ENCODE measurements at places on chromosomes 4 and X. TPM values are rescaled to one million over a fixed set of nuclear protein-coding genes. Genes with fewer than 3 reads are reported as not detected.

- DNase-seq, result no peak
- H3K4me3 ChIP-seq, result no peak overlapping the region
- no peaks in the 10 kb centered on the region for H3K27me3 ChIP-seq
Observed at GRCh38 chr4:127479031-127479622, 153.6 kb upstream of the INTU start.

DNA sequence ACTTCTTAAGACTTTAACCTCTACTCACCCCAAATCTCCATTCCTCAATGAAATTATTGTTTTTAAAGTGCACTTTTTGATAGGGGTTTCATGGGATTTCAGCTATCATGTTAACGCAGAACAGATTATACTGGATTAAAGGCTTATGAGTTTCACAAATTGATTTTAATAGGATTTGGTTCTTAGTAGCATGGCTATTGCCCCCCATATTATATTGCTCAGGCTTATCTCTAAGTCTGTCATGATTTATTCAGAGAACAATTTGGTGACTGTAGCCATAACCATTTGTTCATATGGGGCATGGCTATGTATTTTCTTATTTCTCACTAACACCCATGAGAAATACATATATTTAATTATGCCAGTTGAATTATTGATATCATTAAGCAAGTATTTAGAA lies 57.0 kb downstream of the MND1 start:
- H3K4me1 ChIP-seq, result no peaks in the 10 kb centered on the region
- H3K27ac ChIP-seq, result no peak overlapping the region
- no peaks in the 10 kb centered on the region for H3K27me3 ChIP-seq
- H3K36me3 ChIP-seq, result no peaks in the 10 kb centered on the region

DNA sequence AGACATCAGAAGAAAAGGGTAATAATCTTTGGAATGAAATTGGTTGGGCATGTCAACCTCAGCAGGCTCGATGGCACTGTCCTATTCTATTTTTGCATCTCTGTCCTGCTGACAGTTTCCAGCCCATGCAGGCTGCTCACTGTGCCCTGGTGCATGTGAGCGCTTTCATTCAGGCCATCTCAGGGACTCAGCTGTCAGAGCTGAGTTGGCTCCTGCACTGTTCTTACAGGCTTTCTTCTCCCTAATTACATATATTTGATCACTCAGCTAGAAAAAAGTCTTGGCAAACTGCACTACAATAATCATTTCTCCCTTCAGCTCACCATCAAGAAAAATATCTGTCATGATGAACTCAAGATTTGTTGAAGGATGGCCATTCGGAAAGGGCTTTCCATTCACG lies 84.7 kb downstream of the RASL11B start:
- no peak overlapping the region for H3K4me3 ChIP-seq
- no peaks in the 10 kb centered on the region for H3K4me1 ChIP-seq
- no peaks in the 10 kb centered on the region for H3K27me3 ChIP-seq
- no peak for DNase-seq

- no peaks in the 10 kb centered on the region for H3K27me3 ChIP-seq
- no peaks in the 10 kb centered on the region for H3K4me1 ChIP-seq
- DNase-seq, result no peak
- H3K4me3 ChIP-seq, result no peak overlapping the region
- H3K27ac ChIP-seq, result no peak overlapping the region
Observed at GRCh38 chrX:41802958-41803357, 79.0 kb downstream of the GPR82 start.

DNA sequence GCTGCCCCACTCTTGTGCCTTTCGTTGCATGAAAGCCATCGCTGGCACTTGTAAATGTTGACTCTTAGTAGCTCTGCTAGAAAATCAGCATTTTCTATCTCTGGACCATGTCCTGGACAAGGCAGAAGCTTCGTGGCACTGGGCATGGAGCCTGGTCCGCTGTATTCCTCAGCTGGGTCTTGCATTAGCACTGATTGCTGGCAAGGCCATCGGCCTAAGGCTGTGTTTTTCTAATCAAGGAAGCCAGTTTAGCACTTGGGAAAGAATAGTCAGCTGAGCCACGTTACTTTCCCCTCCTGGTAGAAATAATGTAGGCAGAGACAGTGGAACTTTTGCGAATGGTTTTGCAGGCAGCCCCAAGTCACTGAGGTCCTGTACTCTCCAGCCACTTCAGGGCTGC lies 180.2 kb upstream of the EOLA2 start:
- no peak overlapping the region for H3K27ac ChIP-seq
- DNase-seq, result no peak
- no peaks in the 10 kb centered on the region for H3K4me1 ChIP-seq
- H3K4me3 ChIP-seq, result no peak overlapping the region
- no peaks in the 10 kb centered on the region for H3K27me3 ChIP-seq

GRCh38 chrX:133454491-133454914 lies 39.2 kb upstream of the GPC4 start:
- H3K36me3 ChIP-seq, result no peaks in the 10 kb centered on the region
- no peak overlapping the region for H3K4me3 ChIP-seq
- DNase-seq, result no peak
- no peaks in the 10 kb centered on the region for H3K4me1 ChIP-seq
- no peak overlapping the region for H3K27ac ChIP-seq
- no peaks in the 10 kb centered on the region for H3K27me3 ChIP-seq

- H3K36me3 ChIP-seq, result no peaks in the 10 kb centered on the region
- no peak overlapping the region for H3K4me3 ChIP-seq
- peaks cover 3% of the 10 kb centered on the region for H3K4me1 ChIP-seq
- no peaks in the 10 kb centered on the region for H3K27me3 ChIP-seq
- H3K27ac ChIP-seq, result no peak overlapping the region
Observed at GRCh38 chr4:23860919-23861318, 28.9 kb downstream of the PPARGC1A start.

DNA sequence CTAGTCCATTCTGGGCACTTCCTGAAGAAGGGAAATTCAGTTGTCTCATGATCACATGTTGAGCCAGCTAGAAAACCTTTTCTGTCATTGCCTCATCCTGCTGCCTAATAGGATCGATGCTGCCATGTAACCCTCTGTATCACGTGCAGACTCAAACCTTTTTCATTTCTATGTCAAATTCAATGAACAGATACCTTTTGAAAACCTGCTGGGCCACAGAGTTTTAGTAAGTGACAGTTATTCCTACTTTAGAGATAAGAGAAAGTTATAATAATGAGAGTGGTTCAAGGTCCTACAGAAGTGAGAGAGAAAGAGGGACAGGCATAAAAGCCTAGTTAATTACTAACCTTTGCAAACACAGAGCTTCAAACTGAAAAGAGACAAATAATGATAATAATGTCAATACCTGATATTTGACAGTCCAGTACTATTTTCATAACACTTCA lies 46.0 kb downstream of the MAOA start:
- H3K27ac ChIP-seq, result peak overlapping the region; percentile 78
- H3K4me1 ChIP-seq, result peaks cover 30% of the 10 kb centered on the region
- no peaks in the 10 kb centered on the region for H3K36me3 ChIP-seq

GRCh38 chr4:6044276-6044675 lies 26.0 kb upstream of the C4orf50 start:
- DNase-seq, result no peak
- no peaks in the 10 kb centered on the region for H3K36me3 ChIP-seq
- H3K27ac ChIP-seq, result no peak overlapping the region
- H3K4me3 ChIP-seq, result no peak overlapping the region
- no peaks in the 10 kb centered on the region for H3K4me1 ChIP-seq

GRCh38 chr4:39715788-39716187 lies 17.9 kb downstream of the UBE2K start:
- H3K4me1 ChIP-seq, result peaks cover 16% of the 10 kb centered on the region
- H3K36me3 ChIP-seq, result no peaks in the 10 kb centered on the region
- no peak overlapping the region for H3K27ac ChIP-seq
- H3K27me3 ChIP-seq, result no peaks in the 10 kb centered on the region
- H3K4me3 ChIP-seq, result no peak overlapping the region

DNA sequence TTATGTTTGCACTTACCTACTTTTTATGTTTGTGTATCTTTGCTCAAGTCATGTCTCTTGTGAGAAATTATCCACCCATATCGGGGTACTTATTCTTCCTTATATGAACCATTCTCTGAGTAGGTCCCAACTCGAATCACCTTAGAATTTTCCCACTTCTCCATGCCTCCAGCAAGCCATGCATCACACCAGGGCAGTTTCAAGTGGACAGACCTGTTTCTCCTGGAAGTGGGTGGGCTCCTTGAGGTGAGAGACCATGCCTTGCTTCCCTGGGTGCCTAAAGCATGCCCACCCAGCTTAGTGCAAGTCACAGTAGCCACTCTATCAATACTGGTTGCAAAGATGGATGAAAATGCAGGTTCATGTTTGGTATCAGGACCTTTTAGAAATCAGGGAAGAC lies 187.2 kb downstream of the KIT start:
- H3K27ac ChIP-seq, result no peak overlapping the region
- no peaks in the 10 kb centered on the region for H3K36me3 ChIP-seq
- no peaks in the 10 kb centered on the region for H3K27me3 ChIP-seq
- no peak overlapping the region for H3K4me3 ChIP-seq
- DNase-seq, result no peak
- H3K4me1 ChIP-seq, result no peaks in the 10 kb centered on the region

DNA sequence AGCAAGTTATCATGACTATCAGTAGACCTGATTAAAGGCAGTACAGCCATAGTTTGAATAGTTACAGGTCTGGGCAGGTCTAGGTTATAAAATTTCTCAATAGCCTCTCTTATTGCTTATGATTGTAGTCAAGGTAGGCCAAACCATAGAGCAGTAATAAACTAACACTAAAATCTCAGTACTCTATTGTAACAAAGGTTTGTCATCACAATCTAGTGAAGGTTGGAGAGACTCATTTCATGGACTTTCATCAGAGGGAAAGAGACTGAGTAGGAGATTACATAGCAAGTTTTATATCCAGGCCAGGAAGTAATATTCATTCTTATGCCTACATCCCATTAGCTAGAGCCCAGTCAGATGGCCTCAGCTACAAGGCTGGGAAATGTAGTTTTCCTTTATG lies 141.0 kb downstream of the ASB9 start:
- no peak overlapping the region for H3K27ac ChIP-seq
- H3K4me1 ChIP-seq, result no peaks in the 10 kb centered on the region
- DNase-seq, result no peak
- no peak overlapping the region for H3K4me3 ChIP-seq

DNA sequence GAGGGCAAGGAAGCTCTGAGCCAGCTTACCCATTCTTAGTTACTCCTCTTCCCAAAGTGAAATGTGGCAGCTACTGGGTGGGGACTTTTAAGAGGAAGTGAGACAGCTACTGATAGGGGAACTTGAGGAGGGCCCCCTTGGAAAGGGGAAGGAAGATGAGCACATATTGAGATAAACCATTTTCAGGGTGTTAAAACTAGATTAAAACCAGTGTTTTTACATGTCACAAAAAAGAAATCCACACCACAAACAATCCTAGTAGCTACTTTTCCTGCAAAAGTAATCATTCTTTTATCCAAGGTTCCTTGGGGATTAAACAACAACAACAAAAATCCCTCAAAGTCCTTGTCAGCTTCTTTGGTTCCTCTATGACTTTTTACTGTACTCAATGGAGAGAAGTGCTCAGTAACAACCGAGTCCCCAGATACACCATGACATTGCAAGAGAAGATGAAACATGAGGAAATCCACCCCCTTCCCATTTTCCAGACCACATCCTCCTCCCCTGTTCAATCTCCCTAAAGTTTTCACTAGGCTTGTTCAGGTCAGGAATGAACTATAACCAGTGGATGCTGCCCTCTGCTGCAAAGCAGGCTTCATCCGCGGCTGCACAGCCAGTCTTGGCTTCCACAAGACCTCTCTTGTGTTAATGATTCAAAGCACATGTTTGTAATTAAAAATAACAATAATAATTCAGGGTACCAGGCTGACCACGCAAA lies 113.5 kb upstream of the TMEM164 start:
- no peak overlapping the region for H3K27ac ChIP-seq
- no peaks in the 10 kb centered on the region for H3K36me3 ChIP-seq
- H3K27me3 ChIP-seq, result no peaks in the 10 kb centered on the region
- H3K4me3 ChIP-seq, result no peak overlapping the region

DNA sequence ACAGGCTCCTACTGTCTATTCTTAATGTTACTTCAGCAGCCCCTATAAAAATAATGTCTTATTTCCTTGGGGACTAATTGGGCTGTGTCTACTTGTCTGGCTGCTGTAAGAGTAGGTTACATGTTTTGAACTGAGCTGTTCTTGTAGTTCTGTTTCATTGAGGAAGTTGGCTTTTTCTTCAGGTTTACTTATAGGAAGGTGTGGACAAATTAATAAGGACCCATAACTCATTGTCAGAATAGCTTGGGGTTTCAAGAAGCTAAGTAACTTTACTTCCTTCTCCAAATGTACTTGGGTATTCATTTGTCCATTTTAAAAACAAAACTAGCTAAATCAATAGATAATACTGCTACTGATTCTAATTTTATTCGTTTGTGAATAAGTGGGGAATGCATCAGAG lies 487.2 kb downstream of the FAT4 start:
- no peaks in the 10 kb centered on the region for H3K36me3 ChIP-seq
- H3K4me3 ChIP-seq, result no peak overlapping the region
- DNase-seq, result no peak
- H3K27me3 ChIP-seq, result no peaks in the 10 kb centered on the region
- H3K27ac ChIP-seq, result no peak overlapping the region
- H3K4me1 ChIP-seq, result no peaks in the 10 kb centered on the region

- no peak for DNase-seq
- H3K4me1 ChIP-seq, result no peaks in the 10 kb centered on the region
- H3K36me3 ChIP-seq, result no peaks in the 10 kb centered on the region
- H3K4me3 ChIP-seq, result no peak overlapping the region
Observed at GRCh38 chr4:63831590-63832155, 577.6 kb downstream of the TECRL start.

Gene DAPP1
- total RNA-seq, result 8.9 TPM

Gene CRLF2
- 1.2 TPM for total RNA-seq

Gene CPLX1
- 5.2 TPM for total RNA-seq

Gene PCSK1N
- 4.3 TPM for total RNA-seq

Gene EGF
- 2.4 TPM for total RNA-seq

Gene SSX4B
- not detected for total RNA-seq

Gene PABPC1L2A
- total RNA-seq, result not detected

Gene CHRDL1
- 95.8 TPM for total RNA-seq

Gene TFDP3
- not detected for total RNA-seq

Gene PPP2R2C
- total RNA-seq, result 0.09 TPM

Gene MAP7D3
- total RNA-seq, result 7.9 TPM

Data from upper lobe of right lung (tissue), 1 donor.